ENCODE measurements at places on chromosomes 1 and 21.

DNA sequence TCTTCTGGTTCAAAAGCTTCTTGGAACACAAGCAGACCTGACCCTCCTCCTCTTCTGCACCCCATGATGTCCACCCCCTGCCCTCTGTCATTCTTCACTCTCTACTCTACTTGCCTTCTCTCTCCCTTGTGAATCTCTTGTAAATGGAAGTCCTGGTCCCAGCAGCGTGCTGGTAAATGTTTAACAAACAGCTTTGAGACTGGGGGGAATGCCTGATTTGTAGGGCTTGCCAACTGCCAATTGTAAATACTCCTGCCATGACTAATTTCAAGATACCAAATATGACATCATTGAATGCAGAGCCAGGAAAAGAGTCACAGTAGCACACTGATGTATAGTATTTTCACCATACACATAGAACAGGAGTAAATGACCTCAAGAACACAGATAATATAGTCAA, 40.9 kb upstream of the LRRN2 start:
- DNase-seq, result no peak

GRCh38 chr1:227073786-227074185, 133.7 kb downstream of the COQ8A start:
- DNase-seq, result no peak

DNA sequence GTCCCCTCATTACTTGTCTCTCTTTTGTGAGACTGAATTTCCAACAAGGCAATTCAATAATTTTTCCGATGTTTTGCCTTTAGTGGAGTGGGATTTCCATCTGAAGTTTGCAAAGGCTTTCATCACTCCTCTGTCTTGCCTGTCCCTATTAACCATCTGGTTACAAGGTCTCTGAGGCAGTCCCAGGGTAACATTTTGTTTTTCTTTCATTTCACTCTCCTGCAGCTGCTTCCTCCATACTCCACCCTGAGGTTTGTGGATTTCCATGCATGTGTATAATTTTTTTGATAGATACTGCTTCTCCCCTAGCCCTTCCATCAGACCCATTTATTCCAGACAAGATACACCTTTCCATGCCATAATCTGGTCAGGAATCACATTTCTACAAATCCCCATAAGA, 366.8 kb downstream of the PTBP2 start:
- DNase-seq, result no peak

GRCh38 chr1:118934706-118935105, 53.4 kb downstream of the TBX15 start:
- DNase-seq, result no peak

GRCh38 chr21:23215261-23215660, 2217.1 kb downstream of the NCAM2 start:
- no peak for DNase-seq

DNA sequence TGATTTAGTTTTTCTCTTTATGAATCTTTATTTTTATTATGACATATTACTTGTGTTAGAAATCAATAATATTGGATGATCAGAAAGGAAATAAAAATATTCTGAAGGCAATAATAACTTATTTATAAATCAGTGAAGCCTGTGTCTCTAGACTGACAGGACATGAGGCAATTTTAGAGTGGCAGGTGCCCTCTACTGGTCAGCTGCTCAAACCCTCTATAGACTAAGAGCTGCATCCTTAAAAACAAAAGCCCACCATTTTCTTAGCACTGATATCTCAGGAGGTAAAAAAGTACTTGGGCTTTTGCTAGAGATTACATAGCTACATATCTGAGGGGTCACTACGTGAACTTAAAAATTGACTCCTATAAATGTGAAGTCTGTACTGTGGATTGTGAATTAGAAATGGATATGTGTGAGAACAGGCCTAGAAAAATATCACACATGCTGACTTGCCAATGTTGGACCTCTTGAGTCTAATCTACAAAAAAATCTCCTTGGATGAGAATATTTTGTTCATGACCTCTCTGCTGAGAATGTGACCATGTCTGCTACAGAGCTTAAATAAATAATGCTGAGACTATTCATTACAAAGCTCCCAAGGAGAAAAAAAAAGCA, 597.9 kb upstream of the ADAMTS5 start:
- DNase-seq, result peak; percentile 58

GRCh38 chr1:154925335-154926170, 11.0 kb downstream of the PMVK start:
- DNase-seq, result no peak

GRCh38 chr1:228378873-228379460, 27.7 kb downstream of the TRIM11 start:
- no peak for DNase-seq

- DNase-seq, result no peak
These were observed 45.0 kb downstream of the UBE2G2 start for GRCh38 chr21:44756423-44757185.

DNA sequence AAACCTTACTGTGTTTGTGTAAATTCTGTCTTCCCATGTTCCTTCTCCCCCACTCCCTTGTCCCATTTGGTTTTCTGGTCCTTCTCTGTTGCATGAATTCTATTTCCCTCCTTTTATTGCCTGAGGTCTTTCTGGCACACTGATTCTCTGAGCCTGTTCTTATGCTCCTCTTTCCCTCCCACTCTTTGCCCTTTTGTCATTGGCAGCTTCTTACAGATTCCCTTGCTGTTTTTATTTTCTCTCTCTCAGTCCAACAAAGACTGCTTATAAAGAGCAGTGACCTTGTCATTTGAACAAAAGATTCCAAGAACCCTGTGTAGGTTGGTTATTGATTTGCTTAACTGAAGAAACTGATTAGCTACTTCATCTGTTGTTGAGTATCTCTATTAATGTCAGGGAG, 49.7 kb downstream of the GPR52 start:
- no peak for DNase-seq

- no peak for DNase-seq
These were observed 207.2 kb downstream of the ATG4C start for GRCh38 chr1:62991152-62991551.

Data from head of caudate nucleus (tissue), 42 donors.